ENCODE measurements at places on chromosomes 3 and 15.

GRCh38 chr3:16940769-16941700 is 56.3 kb downstream of the PLCL2 start:
- DNase-seq = no peak

GRCh38 chr3:178901204-178901603 is 170.4 kb downstream of the ZMAT3 start:
- no peak for DNase-seq

DNA sequence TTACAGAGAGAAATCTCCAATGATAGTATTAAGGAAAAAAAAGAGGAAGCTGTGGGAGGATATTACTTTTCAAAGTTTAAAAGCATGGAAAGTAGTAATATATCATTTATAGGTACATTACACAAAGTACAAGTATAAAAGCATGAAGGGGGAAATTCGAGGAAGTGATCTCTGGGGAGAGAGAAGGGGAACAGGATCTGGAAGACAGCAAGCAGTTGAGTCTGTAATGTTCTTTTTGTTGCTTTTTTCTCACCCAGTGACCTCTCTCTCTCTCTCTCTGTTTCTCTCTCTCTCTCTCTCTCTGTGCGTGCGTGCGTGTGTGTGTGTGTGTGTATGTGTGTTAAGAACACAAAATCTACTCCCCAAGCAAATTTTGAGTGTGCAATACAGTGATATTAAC is 10.2 kb downstream of the C3orf20 start:
- DNase-seq = no peak

DNA sequence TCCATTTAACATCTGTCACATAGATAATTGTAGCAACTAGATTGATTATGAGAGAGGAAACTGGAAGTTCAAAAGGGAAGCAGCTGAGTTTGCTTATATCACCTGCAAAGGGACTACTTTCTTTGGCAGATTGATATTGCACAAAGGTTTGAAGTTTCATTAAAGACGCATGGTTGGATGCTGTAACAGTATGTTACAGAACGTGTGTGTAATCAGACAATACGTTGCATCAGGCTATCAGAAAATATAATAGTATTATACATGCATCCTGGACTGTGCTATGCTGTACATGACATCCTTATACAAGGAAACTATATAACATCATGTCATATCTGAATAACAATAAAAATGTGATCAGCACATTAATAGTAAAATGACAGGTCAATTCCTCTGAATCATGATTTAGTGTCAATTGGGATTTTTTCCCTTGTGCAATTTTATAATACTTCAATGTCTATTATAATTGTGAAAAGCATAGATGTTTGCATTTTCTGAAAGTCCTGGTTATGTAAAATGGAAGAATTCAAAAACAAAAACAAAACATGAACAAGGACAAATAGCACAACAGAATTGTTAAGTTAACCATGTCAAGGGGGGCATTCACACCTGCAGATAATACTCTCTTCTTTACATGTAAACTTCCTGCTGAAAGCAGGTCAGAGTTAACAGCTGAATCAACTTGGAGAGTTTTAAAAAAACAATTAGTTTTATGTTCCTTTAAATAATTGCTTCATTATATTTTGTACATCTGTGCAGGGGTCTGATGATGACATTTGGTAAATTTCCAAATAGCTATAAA is 283.2 kb upstream of the KCNH8 start:
- DNase-seq = no peak

DNA sequence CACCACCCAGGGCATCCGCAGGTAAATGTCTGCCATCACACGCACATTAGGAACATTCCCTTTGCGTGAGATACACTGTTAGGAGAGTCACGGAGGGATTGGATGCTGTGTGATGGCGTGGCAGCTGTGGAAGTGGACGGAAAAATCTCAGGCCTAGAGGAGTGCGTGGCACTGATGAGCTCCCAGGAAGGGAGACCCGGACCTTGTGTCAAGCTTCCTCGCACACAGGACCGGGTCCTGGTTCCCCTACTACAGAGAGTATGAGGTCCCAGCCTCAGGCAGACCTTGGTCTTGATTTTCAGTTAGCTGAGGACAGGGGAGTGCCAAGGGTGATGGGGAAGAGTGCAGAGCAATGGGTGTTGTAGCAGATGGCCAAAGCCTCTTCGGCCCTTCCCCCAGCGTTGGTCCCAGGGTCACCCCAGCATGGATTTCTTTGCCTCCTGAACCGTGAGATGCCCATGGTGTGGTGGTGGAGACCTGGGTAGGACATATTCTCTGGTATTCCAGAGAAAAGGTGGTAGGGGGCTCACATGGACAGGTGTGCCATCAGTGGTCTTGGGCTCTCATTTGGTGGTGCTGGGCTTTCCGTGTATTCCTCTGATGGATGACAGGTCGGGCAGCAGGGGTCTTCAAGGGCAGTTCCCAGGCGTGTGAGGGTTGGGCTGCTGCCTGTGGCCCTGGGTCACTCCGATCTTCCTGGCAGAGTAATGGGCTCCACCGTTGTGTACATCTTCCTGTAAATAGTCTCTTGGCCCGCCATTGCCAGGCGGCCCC is 105.1 kb downstream of the SNRPN start:
- DNase-seq = peak; percentile 3
